RWPE2 (cell line): ENCODE measurements at places on chromosomes 13 and 19.

GRCh38 chr13:34349091-34349722 lies 531.3 kb downstream of the RFC3 start:
- peak; percentile 80 for DNase-seq

- DNase-seq, result no peak
These were observed 1297.4 kb upstream of the MIR17HG start for GRCh38 chr13:90049989-90050671.

DNA sequence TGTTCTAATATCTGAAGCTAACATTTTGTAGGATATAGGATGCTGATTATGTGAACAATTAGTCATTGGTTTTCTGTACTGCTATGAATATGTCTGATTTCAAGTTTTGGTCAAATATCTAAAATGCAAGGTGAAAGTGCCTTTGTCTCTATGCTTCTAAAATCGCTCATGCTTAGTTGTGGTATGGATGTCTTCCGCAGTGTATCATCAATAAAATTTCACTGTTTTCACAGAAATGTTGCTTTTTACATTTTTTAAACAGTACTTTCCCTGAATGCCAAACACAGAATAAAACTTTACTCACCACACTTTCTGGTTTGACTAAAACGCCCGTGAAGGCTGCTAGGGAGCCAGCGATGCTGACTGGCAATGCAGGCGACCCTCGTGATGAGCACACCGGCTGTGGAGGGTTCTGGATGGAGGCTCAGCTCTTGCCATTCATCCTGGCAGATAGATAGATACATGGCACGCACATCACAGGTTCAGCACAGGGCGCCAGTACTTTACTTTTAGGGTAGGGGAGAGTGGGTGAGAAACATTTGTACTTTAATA lies 40.1 kb downstream of the SLC7A9 start:
- DNase-seq, result no peak

DNA sequence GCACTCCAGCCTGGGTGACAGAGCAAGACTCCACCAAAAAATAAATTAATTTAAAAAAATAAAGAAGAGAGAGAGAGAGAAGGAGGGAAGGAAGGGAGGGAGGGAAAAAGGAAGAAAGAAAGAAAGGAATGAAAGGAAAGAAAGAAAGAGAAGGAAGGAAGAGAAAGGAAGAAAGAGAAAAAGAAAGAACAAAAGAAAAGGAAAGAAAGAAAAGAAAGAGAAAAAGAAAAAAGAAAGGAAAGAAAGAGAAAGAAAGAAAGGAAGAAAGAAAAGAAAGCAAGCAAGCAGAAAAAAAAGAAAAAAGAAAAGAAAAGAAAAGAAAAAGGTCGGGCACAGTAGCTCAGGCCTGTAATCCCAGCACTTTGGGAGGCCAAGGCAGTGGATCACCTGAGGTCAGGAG lies 14.9 kb upstream of the ZNRF4 start:
- no peak for DNase-seq

DNA sequence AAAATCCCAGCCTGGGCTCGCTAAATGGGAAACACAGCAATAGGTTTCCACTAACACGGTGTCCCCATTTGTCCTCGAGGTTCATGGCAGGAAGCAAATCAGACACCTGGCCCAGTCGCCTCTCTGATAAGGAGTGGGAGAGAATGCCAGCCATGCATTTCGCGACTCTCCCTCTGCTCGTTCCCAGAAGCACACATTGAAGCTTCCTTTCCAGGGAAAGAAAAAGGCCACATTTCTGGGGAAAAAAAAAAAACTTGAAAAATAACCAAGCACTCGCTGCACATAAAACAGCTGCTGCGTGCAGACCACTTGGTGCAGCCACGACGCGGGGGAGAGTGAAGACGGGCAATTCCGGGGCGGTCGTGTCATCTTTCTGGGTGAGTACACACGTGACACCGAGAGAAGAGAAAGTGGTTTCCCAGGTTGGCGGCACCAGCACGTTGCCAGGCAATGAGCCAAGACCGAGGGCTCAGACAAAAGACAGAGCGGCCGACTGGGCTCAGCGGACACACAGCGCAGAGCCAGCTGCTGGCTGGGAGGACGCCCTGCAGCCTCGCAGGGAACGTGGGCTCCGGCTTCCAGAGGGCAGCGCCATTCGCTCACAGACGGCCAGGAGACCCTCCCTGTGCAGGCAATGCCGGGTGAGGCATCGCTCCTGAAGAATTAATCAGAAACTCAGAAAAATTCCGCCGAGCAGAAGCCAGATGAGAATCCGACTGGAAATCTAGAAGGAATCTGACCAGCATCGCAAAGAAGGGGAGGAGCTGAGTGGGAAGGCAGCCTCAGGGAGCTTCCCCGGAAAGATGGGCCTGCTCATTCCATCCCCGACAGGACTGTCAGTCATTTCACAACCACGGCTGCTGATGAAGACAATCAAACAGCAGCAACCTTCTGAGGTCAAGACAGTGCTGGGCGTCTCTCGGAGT lies 83.2 kb upstream of the IRS2 start:
- no peak for DNase-seq

- DNase-seq, result no peak
These were observed 76.0 kb downstream of the KCTD15 start for GRCh38 chr19:33872445-33873320.

DNA sequence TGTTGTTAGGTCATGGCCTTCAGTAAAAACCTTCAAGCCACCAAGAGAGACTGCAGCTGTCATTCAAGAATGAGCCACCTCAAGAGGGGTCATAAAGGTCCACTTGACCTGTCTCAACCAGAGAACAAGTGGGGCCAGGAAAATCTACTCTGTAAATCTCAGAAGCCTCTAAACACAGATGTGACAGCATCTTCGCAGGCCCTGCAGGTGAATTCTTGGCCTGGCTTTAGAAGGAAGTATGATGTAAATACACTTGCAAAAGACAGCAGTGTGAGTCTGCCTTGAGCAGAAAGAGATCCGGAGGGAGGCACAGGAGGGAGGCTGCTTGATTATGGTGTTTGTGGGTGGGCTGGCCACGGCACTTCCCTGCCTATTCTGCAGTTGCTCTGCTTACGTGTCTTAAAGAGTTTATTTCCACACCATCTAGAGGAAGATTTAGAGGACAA lies 1082.9 kb downstream of the UQCRFS1 start:
- no peak for DNase-seq

GRCh38 chr13:28100150-28101121 lies at the start of gene FLT3:
Gene FLT3 (minus strand): TSS chr13:28100576. CDS start chr13:28100510, 66 bp downstream.
- no peak for DNase-seq

GRCh38 chr19:53308339-53308811 lies 25.2 kb upstream of the ZNF845 start:
- no peak for DNase-seq
